ENCODE measurements at places on chromosomes 7 and 10. TPM values are rescaled to one million over a fixed set of nuclear protein-coding genes. Genes with fewer than 3 reads are reported as not detected.
A peak's percentile ranks its signal among the peaks of the same experiment; 100 is the strongest.

DNA sequence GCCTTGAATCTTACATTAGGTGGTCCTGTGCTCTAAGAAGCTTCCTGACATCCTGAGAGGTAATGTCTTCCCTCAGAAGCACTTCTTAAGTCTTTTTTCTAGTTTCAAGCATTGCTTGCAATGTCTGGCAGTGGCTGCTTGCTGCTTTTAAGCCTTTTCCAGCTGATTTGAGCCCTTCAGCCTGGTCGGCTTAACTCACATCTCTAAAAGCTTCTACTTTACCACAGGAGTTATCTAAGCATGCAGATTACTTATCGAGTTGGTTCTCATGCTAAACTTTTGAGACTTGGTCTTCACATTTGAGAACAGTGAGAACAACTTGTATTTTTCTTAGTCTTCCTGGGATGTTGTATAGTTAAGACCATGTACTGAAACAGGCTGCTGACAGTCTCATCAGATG, 3.9 kb downstream of the LRMDA start:
- no peaks in the 10 kb centered on the region for H3K27me3 ChIP-seq
- DNase-seq = no peak
- H3K27ac ChIP-seq = no peak overlapping the region
- H3K4me1 ChIP-seq = peaks cover 3% of the 10 kb centered on the region
- H3K4me3 ChIP-seq = no peak overlapping the region

- H3K4me3 ChIP-seq = no peak overlapping the region
- peaks cover 3% of the 10 kb centered on the region for H3K36me3 ChIP-seq
- no peaks in the 10 kb centered on the region for H3K27me3 ChIP-seq
- peak overlapping the region; percentile 64 for H3K27ac ChIP-seq
- no peak for DNase-seq
Observed at GRCh38 chr10:112678987-112679386, 232.0 kb downstream of the VTI1A start.

GRCh38 chr10:84965468-84965867, 637.1 kb downstream of the CCSER2 start:
- H3K27ac ChIP-seq = no peak overlapping the region
- H3K36me3 ChIP-seq = no peaks in the 10 kb centered on the region
- no peak for DNase-seq
- no peak overlapping the region for H3K4me3 ChIP-seq

AKR1C4 gene
- not detected for polyA plus RNA-seq

GRCh38 chr10:106278383-106278782, 886.1 kb downstream of the SORCS1 start:
- no peak overlapping the region for H3K4me3 ChIP-seq
- peak; percentile 7 for DNase-seq
- H3K36me3 ChIP-seq = no peaks in the 10 kb centered on the region
- H3K4me1 ChIP-seq = no peaks in the 10 kb centered on the region

COL13A1 gene
- polyA plus RNA-seq = 21.0 TPM

- H3K36me3 ChIP-seq = no peaks in the 10 kb centered on the region
- peaks cover 18% of the 10 kb centered on the region for H3K4me1 ChIP-seq
- DNase-seq = no peak
- no peak overlapping the region for H3K4me3 ChIP-seq
Observed at GRCh38 chr10:91653219-91653870, 20.5 kb upstream of the PPP1R3C start.

RARRES2 gene
- polyA plus RNA-seq = 0.26 TPM

ACTR3C gene
- polyA plus RNA-seq = 0.16 TPM

RSPH10B2 gene
- 0.10 TPM for polyA plus RNA-seq

DNA sequence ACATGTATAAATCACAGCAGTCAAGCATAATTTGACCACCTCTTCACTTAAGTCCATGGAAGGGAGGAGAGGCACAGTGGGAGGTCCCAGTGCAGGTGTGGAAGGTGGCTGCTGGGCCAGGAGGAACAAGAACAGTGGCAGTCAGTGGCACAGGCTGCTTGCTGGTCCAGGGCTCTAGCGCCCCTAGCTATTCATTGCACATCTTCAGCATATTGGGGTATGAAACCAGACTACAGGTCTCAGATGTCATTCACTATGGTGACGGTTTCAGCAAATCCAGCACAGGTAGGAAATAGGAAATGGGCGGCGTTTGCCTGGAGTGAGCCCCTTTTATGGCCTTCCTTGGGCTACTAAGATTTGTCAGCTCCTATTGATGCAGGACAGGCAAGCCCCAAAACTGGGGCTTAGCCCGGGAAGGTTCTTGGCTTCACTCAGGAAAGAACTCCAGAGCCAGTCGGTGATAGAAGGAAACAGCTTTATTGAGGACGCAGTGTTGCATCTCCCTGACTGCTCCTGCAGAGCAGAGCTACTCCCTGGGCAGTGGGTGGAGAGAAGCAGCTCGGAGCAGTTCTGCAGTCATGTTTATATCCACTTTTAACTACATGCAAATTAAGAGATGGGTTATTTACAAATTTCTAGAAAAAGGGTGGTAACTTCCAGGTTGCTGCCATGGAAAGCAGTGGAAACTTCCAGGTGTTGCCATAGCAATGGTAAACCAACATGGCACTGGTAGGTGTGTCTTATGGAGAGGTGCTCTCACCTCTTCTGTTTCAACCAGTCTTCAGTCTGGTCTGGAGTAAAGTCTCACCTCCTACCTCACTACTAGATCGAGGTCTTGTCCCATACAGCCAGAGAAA, 608.8 kb downstream of the PARD3 start:
- H3K27ac ChIP-seq = no peak overlapping the region
- no peaks in the 10 kb centered on the region for H3K4me1 ChIP-seq
- no peak for DNase-seq
- no peak overlapping the region for H3K4me3 ChIP-seq

- no peak overlapping the region for H3K4me3 ChIP-seq
- H3K4me1 ChIP-seq = peaks cover 49% of the 10 kb centered on the region
- H3K36me3 ChIP-seq = no peaks in the 10 kb centered on the region
- peak; percentile 42 for DNase-seq
- peaks cover 10% of the 10 kb centered on the region for H3K27me3 ChIP-seq
Observed at GRCh38 chr7:1679326-1679965, 9.4 kb downstream of the ELFN1 start.

GRCh38 chr7:151351027-151351426, 9.4 kb downstream of the NUB1 start:
- H3K27me3 ChIP-seq = no peaks in the 10 kb centered on the region
- peaks cover 90% of the 10 kb centered on the region for H3K36me3 ChIP-seq
- H3K27ac ChIP-seq = no peak overlapping the region
- H3K4me3 ChIP-seq = no peak overlapping the region

- H3K4me3 ChIP-seq = no peak overlapping the region
- H3K4me1 ChIP-seq = no peaks in the 10 kb centered on the region
- no peak for DNase-seq
- H3K36me3 ChIP-seq = no peaks in the 10 kb centered on the region
Observed at GRCh38 chr10:91010952-91011351, 90.1 kb upstream of the ANKRD1 start.

DNA sequence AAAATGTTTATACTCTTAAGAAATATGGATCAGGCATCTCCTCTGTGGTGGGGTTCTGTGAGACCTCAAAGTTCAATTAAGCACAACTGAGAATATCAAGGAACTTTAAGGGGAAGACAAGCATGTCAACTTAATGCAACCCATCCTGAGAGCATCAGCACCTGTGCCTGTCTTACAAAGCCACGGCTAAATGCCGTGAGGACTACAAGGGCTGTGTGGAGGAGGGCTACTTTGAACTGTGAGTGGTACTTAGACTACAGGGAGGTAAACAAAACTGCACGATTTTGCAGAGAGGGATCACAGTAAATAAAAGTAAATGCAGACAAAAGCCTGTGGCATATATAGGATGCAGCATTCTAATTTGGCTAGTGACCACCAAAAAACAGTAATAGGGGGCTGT, 139.1 kb downstream of the ATE1 start:
- no peaks in the 10 kb centered on the region for H3K36me3 ChIP-seq
- no peak overlapping the region for H3K4me3 ChIP-seq
- no peak overlapping the region for H3K27ac ChIP-seq
- no peaks in the 10 kb centered on the region for H3K27me3 ChIP-seq
- no peak for DNase-seq
- H3K4me1 ChIP-seq = peaks cover 6% of the 10 kb centered on the region

ZNF467 gene
- polyA plus RNA-seq = 4.1 TPM

GRCh38 chr7:22565315-22565811, 65.4 kb upstream of the STEAP1B start:
- H3K4me3 ChIP-seq = no peak overlapping the region
- peaks cover 4% of the 10 kb centered on the region for H3K4me1 ChIP-seq
- H3K27ac ChIP-seq = peak overlapping the region; percentile 89
- DNase-seq = no peak

- H3K4me3 ChIP-seq = no peak overlapping the region
- DNase-seq = no peak
- no peaks in the 10 kb centered on the region for H3K4me1 ChIP-seq
- no peaks in the 10 kb centered on the region for H3K36me3 ChIP-seq
Observed at GRCh38 chr7:16905300-16906044, 23.7 kb upstream of the AGR3 start.

DNA sequence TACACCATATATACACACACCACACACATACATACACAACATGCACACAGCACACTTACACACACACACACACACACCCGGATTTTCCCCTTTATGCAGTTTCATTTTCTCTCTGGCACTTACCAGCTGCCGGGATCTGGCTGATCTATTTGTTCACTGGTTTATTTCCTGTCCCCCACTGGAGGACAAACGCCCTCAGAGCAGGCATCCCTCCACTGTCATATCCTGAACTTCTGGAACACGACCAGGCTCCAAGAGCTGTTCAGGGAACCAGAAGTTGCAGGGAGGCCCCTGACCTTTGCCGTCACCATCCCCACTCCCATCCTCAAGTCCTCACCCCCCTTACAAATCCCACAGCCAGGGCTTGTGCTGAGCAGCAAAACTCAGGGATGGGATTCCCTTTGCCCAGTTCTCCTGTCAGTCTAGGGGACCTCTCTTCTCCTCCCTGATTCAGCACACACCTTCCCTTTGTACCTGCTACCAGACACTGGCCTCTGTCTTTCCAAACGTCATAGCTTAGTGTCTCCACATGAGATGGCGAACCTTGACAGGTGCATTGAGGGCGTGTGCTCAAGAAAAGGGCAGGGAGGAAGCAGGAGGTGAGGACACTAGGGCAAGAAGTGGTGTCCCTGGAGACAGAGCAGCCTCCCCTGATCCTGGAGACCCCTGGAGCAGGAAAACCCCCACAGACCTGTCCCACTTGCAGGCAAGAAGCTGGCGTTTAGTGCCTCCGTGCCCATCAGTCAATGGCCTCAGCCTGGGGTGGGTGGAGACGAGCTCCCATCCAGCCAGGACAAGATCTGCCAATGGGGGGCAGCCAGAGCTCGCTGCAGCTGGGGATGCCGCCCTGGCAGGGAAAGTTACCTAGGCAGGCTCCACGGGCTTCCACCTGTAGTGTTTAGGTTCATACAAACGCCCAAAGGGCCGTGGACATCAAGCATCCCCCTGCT, 12.7 kb upstream of the DOCK1 start:
- H3K27ac ChIP-seq = no peak overlapping the region
- no peaks in the 10 kb centered on the region for H3K27me3 ChIP-seq
- H3K4me3 ChIP-seq = no peak overlapping the region
- H3K36me3 ChIP-seq = no peaks in the 10 kb centered on the region

GRCh38 chr10:62724465-62724864, 80.1 kb upstream of the ADO start:
- no peak for DNase-seq
- no peaks in the 10 kb centered on the region for H3K36me3 ChIP-seq
- no peaks in the 10 kb centered on the region for H3K4me1 ChIP-seq
- peaks cover 25% of the 10 kb centered on the region for H3K27me3 ChIP-seq
- no peak overlapping the region for H3K4me3 ChIP-seq

- DNase-seq = no peak
- no peak overlapping the region for H3K27ac ChIP-seq
- H3K36me3 ChIP-seq = peaks cover 45% of the 10 kb centered on the region
- H3K27me3 ChIP-seq = no peaks in the 10 kb centered on the region
- H3K4me1 ChIP-seq = no peaks in the 10 kb centered on the region
Observed at GRCh38 chr7:158917818-158918217, 61.5 kb downstream of the DYNC2I1 start.

KLF14 gene
- polyA plus RNA-seq = not detected

DNA sequence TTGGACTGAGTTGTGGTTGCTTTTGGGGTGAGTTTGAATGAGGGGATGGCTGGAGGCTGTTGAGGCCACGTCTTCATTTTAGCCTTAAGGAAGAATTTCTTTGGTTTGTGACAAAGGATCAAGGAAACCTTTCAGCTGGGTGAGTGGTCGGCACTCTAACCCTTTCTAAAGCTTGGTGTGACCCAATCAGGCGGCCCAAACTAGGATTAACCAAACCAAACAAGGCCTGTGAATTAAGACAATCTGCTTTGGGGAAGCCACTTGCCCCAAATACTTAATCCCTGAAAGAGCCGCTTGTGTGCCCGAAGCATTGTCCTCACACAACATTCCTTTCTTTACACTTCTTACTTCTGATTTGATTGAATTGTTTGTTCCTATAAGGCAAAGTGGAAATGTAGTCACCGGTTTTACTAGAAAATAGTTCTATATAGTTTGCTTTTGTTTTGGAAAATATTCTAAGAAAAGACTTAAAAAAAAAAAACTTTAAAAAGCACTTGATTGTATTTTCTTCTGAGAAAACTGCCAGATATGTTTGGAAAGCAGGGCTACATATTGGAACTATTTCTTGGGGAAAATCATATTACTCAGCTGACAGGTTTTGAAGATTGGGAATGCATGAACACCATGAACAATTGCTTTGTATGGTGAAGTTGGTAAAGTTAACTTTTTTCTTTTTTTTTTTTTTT, 272.4 kb upstream of the BMPER start:
- no peaks in the 10 kb centered on the region for H3K4me1 ChIP-seq
- no peak overlapping the region for H3K4me3 ChIP-seq
- H3K27me3 ChIP-seq = no peaks in the 10 kb centered on the region
- DNase-seq = no peak
- no peaks in the 10 kb centered on the region for H3K36me3 ChIP-seq

- H3K36me3 ChIP-seq = peaks cover 20% of the 10 kb centered on the region
- no peak overlapping the region for H3K4me3 ChIP-seq
- no peaks in the 10 kb centered on the region for H3K27me3 ChIP-seq
- no peak overlapping the region for H3K27ac ChIP-seq
- no peak for DNase-seq
Observed at GRCh38 chr7:835485-836401, 3.5 kb downstream of the SUN1 start.

DNA sequence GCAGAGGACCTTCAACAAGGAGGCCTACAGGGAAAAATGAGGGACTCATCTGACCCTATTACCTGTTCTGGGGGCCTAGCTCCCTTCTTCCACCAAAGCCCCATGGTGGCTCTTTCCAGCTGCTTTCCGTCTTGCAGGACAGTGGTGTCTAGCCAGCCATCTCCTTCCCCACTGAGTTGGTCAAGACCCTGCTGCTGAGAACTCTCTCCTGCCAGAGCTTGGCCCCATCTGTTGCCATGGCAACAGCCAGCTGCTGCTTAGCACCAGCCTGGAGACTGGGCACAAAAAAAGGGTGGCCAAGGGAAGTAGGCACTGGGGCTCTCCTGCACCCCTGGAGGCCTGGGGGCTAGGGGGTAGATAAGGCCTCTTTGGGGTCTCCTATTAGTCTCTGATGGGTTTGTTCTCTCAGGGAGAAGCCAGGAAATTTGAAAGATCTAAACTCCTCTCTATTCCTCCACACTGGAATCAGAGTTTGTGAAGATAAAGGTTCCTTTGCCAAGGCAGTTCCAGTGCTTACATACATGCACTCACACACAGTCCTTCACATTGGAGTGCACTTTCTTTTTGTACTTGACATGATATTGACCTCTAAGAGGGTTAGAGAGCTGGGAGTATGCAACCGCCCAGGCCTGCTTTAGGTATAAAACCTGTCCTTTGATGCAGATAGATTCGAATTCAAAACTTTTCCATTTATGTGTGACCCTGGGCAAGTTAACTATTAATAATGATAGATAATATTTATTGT, 15.8 kb downstream of the TSPAN33 start:
- no peaks in the 10 kb centered on the region for H3K36me3 ChIP-seq
- no peak overlapping the region for H3K4me3 ChIP-seq
- peak; percentile 85 for DNase-seq
- H3K27me3 ChIP-seq = no peaks in the 10 kb centered on the region
- no peak overlapping the region for H3K27ac ChIP-seq
- H3K4me1 ChIP-seq = no peaks in the 10 kb centered on the region

Measured in SK-N-SH (cell line).